ENCODE measurements at places on chromosomes 6 and 20.
A peak's percentile ranks its signal among the peaks of the same experiment; 100 is the strongest.

DNA sequence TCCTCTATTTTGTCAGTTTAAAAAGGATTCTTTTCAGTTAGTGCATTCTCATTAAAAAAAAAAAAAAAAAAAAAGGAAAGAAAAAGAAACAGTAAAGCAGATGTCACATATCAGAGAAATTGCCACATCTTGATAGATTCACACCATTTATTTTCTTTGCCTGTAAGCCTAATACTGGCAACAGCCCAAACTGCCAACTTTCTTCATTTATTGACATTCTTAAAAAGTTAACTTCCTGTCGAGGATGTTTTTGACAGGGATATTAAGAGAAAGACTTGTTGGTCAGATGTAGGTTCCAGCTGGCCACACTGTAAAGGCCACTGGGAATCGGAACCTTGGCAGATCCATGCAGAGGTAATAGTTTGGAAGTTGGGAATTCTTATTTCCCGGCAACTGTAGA, 332.6 kb downstream of the NRN1 start:
- no peak for DNase-seq

DNA sequence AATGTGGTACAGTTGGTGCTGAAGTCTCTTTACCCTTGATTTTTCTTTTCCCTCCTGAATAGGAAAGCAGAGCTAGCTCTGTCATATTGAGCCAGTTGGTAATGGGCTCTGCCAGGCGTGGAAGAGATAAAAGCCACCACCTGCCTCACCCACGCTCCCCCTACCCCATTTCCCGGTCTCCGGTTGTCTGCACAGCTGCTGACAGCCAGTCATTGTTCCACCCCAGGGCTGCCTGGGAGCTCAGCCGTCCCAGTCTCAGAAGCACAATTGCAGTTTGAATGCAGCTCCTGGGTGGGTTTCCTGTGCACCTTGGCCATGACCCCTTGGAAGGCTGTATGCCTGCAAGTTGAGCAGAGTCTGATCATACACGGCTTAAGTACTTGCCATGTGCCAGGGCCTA, 675.2 kb upstream of the FLRT3 start:
- no peak for DNase-seq

DNA sequence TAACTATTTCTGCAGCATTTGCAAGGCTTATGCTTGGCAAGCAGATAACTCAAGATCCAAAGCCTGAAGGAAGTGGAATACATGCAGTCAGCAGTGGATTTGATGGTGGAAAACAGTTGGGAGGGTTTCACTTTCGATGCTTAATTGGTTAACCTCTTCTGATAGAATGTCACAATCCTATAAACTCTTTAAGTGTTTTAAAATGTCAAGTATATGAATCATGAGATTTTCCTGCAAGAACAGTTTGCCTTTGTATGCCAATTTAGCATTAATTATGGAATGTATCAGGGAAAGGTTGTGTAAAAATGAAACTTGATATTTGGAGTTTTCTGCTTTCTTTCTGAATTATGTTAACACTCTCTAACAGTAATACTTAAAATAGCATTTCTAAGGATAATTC, 36.6 kb downstream of the NKX2-4 start:
- DNase-seq: no peak

DNA sequence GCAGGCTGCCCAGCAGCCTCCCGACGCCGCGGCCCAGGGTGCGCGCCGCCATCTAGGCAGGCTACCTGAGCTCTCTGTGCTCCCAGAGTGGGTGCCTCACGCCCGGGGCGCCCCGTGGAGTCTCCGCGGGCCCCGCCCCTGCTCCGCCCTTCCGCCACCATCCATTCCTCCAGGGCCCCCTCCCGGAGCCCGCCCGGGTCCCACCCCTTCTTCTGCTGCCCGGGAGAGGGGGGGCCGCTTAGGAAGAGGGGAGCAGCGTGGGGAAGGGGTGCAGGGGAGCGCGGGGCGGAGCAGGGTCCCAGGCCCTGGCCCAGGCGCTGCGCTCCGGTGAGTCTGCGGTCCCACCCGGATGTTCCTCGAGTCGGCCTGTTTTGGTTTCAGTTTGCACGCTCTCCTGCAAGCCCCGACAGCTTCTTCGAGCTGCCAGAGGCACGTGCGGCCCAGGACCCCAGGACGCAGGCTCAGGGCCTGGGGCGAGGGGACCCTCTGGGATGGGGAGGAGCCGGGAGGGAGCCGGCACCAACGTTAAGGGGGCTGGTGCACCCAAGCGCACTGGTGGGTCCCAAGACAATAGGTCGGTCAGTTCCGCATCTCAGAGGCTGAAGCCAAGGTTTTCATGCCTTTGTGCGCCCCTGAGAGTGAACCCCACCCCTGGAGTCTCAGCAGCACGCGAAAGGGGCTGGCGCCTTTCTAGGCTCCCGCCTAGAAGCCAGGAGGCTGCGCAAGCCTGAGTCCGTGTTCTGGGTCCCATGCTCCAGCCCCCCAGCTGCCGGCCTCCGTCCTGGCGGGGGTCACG, at the start of gene ACSS1:
TSS of gene ACSS1 (minus strand) at position 89 of the 796 bp plus-strand sequence. CDS start at position 52, 37 bp downstream.
- no peak for DNase-seq

- DNase-seq: no peak
These were observed 644.8 kb downstream of the HTR1B start for GRCh38 chr6:76818451-76818850.

GRCh38 chr6:158627940-158628211, 16.7 kb downstream of the DYNLT1 start:
- no peak for DNase-seq

- DNase-seq: no peak
These were observed 60.7 kb upstream of the LTV1 start for GRCh38 chr6:143782481-143782880.

- DNase-seq: no peak
These were observed 307.4 kb downstream of the EYA4 start for GRCh38 chr6:133548423-133549159.

DNA sequence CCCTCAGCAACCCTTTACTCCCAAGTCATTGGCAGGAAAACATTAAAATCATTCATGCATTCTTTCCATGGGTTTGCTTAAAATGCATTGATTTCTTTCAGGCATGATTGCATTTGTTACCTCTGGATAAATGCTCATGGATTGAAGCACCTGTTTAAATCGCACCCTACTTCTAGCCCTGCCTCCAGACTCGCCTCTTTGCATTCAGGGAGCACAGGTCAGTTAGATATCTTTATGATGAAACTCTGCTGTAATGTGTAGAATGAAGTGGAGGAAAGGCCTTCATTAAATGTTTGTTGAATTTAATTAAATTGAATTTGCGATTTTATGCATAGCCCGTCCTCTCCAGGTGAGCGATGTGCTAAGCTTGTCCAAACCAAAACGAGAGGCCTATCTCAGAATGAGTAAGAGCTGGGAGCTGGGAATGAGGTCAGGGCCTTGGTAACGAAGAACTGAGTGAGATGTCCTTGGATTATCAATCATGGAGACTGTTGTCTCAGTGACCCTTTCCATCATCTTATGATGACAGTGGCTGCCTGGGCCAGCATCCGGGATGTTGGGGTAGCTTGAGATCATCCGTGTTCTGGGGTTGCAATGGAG, 210.1 kb downstream of the SYNDIG1 start:
- no peak for DNase-seq

DNA sequence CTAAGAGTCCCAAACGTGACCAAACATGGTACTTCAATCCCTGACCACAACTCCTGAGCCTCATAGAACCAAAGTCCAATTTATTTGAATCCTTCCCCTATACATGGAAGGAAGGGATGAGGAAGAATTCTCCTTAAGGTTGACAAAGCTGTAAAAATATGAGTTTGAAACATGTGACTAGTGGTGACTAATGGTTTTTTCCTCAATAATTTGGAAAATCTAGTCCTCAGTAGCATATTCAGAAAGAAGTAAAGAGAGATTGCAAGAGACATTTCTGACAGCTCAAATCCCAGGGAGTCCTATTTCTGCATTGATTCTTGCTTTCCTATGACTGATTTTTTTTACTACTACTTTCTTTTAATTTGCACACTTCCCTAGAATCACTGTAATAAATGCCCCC, 443.7 kb downstream of the FRK start:
- no peak for DNase-seq

DNA sequence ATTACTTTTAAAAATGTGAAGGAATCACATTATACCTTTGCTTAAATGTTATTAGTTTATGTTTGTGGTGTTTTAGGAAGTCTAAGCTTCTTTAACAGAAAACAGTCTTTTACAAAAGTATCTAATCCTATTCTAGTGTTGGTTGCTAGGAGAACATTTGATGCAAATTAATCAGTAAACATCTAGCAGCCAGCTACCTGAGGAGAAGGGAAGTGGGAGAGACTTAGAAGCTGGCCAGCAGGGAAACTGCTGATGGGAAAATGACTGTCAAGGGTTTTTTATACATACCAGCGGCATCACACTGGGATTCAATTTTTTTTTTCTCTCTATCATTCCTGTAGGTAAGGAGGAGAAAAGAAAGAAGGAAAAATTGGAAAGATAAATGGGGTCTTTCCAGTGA, 686.0 kb upstream of the MMS22L start:
- no peak for DNase-seq

DNA sequence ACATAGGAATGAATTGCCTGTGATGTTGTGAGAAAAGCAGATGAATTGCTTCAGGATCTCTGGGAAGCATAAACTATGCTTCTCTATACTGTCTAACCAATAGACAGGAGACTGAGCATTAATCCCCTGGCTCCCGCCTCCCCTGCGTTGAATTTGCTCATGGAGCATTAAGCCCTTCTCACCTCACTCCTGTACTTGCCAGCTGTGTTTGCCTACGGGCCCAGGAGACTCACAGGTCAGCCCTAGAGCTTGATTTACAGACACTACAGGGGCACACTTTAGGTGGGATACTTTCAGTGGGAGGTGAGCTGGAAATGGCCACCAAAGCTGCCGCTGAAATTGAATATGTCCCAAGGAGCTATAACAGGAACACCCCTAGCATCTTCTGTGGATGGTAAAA, 418.7 kb downstream of the CBLN4 start:
- peak; percentile 31 for DNase-seq

GRCh38 chr6:6039946-6040509, 33.3 kb upstream of the NRN1 start:
- DNase-seq: no peak

- DNase-seq: no peak
These were observed 29.7 kb downstream of the RREB1 start for GRCh38 chr6:7137335-7138045.

DNA sequence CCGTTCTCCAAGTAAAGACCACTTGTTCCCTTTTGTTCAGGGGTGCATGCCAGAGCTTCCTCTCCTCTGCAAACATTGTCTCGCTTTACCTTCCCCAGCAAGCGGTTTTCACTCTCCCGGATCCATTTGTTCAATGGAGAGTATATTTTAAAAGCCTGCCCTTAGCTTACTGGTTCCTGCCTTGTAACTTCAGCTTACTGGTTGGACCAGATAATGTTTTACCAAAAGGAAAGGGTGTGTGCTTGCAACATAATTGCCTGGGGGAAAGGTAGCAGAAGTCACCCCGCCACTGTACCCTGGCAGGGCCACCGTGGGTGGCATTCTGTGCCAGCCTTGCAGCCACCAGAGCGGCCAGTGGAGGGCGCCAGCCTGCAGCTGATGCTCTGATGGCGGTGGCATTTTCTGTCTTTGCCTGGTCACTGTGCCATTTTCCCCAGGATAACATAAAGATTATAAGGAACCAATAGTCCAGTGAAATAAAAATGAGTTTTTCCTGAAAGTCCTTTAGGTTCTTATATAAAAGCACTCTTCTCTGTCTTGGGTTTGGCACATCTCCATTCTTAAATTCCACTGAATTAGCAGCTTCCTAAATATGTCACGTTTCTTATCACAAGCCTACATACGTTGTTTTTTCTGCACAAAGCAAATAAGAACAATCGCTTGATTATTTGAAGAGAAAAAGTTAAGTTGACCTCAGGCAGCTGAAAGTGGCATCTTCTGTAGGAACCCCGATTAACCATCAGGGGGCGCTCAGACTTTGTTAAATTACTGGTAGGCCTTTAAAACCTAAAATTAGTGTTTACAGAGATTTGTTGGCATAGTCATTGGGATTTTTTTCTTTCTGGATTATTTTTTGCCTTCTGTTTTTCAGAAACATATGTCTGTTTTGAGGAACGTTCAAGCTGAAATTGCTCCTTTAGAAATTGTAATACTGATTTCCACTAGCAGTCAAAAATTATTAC, 67.4 kb upstream of the XRN2 start:
- DNase-seq: peak; percentile 43

DNA sequence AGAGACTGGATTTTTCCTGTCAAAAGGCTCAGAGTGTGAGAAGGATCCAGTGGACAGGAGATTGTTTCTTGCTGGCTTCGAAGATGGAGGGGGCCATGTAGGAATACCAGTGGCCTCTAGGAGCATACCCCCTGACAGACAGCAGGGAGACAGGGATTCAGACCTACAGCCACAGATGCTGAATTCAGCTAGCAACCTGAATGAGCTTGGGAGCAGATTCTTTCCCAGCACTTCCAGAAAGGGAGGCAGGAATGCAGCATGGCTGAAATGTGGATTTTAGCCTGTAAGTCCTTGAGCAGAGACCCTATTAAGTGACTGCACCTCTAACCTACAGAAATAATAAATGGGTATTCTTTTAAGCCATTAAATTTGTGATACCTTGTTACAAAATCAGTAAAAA, 44.6 kb downstream of the STXBP5 start:
- no peak for DNase-seq

- DNase-seq: no peak
These were observed 2.5 kb downstream of the SYNJ2 start for GRCh38 chr6:157984128-157984527.

DNA sequence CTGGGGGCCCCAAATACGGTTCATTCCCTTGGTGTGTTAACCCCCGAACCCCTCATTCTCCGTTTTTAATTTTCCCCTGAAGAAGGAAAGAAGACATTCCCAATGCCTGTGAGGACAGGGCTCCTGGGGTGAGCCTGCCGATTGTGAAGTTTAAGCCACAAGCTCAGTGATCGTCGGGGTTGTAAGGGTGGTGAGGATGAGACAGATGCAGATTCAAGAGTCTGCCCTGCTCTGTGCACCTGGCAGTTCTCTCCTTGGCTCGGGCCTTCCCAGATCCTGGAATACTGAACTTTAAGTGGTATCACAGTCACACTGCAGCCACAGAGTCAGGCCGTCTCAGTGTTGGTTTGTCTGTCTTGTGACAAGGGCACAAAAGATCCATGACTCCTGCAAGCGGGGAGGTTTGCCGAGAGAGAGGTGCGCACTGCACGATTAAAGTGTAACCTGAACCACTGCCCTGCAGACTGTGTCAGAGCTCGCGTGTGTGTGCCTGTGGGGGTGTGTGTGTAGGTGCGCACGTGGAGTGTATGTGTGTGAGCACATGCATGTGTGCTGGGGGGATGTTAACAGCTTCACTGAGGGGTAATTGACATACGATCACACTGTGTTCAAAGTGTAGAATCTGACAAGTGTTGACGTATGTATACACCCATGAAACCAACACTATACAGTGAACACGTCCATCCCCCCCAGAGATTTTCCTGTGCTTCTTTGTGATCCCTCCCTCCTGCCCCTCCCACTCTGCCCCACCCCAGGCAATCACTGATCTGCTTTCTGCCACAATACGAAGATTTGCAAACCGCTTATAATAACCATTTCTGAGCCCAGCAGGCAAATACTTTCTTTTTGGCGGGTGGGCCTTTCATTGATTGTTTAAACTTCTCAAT, 38.9 kb downstream of the RPP40 start:
- DNase-seq: no peak
